ENCODE measurements at places on chromosomes 6 and 20.

DNA sequence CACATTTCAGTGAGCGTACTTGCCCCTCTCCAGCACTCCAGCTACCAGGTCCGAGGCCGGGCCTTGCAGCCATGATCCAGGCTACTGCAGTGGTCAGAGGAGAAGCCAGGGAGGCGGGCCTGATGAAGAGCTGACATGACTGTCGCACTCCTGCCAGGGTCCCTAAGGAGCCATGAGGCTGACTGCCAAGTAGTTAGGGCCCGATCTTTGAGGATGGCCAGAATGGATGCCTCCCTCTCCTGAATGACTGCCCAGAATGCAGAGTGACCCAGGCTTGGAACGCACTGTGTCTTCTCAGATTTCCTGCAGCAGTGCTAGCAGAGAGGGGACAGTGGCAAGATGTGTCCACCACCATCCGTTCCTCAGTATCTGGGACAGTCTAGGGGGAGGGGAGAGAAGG is 24.7 kb upstream of the LRFN2 start:
- DNase-seq: no peak

DNA sequence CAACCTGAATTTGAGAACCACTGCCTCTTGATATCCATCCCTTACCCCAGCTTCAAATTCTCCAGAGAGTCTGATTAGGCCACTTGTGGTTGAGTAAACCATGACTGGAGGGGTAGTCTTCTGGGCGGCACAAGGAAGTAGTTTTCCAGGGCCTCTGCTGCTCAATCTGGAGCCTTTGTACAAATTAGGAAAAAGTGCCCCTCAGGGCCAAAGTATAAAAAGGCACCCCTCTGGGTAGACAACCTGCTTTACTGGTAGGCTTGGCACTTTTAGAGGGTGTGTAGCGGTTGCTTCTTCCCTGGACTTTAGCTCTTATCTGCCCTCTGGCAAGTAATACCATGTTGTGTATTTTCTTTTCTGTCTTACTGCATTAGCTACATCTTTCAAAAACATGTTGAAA is 32.9 kb upstream of the RPL7L1 start:
- DNase-seq: no peak

DNA sequence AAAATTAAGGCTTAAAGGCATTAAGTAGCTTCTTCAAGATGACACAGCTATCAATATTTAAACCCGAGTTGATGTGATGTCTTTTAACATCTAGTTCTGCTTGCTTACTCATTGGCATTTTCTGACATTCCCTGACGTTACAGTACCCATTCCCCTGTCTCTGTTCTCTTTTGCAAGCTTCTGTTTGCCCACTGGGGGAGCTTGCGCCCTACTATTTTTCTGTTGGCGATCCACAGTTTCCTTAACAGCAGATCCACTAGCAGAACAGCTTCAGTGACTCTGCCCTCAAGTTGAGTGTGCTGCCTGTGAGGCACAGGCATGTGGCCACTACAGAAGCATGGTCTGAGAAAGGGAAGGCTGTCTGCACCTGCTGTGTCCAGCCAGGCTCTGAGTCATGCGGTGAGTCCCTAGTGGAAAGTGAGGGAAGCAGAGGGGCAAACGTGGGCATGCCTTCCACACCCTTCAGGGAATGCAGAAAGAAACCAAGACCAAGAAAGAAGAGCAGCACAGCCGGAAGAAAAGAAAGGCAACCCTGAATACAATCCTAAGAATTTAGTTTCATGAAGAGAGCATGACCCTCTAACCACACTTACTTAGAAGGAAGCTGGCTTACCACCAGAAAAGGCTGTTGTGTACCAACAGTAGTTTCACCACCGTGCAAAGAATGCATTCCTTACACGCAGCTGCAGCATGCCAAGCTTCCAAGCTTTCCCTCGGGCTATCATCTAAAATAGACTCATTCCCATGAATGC is 97.7 kb upstream of the VGLL2 start:
- peak; percentile 28 for DNase-seq

- DNase-seq: peak; percentile 21
Observed at GRCh38 chr20:46545077-46545826, 5.2 kb downstream of the OCSTAMP start.

DNA sequence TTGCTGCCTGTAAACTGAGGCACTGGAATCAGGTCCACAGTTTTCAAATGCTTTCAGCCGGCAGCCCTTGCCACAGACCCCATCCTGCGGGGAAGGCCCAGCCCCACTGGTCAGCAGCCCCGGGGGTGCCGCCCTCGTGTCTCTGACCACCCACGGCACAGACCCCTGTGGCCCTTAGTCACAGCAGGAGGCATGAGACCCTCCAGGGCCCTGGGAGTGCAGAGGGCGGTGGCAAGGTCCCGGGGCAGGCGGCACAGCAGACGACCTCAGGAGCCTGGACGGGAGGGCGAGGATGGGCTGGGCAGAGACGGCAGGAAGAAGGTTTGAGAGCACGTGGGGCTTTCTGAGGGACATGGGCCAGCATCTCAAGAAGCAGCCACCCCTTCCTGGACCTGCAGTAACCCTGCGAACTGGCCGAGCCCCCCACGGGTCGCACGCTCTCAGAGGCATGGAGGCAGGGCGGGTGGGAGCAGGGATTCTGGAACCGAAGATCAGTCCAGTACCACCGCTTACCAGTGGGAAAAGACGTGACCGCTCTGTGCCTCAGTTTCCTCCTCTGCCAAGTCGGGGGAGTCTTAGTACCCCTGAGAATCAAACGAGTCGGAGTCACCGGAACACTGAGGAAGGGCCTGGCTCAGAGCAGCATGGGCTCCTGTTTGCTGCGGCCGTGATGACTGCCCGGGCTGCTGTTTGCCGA is 140.7 kb downstream of the TAF4 start:
- no peak for DNase-seq

GRCh38 chr20:19835533-19836222 is 77.6 kb downstream of the RIN2 start:
- DNase-seq: no peak

DNA sequence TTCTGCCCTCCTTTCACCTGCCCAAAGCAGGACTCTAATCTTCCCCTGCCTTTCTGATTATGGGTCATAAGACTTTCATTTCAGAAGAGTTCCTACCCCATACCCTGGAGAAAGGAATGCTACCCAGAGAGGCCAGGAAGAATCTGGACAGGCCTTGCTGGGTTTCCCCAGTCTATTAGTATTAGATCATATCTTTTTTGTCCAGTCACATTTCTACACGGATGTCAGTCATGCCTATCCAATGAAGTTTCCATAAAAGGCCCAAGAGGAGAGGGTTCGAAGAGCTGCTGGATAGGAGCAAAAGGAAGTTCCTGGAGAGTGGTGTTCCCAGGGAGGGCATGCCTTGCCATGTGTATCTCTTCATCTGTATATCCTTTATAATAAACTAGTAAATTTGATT is 3.2 kb downstream of the POLH start:
- peak; percentile 30 for DNase-seq

- DNase-seq: no peak
Observed at GRCh38 chr6:163179061-163179460, 235.5 kb upstream of the QKI start.

- DNase-seq: peak; percentile 18
Observed at GRCh38 chr6:134171517-134171916, 119.1 kb upstream of the SLC2A12 start.

DNA sequence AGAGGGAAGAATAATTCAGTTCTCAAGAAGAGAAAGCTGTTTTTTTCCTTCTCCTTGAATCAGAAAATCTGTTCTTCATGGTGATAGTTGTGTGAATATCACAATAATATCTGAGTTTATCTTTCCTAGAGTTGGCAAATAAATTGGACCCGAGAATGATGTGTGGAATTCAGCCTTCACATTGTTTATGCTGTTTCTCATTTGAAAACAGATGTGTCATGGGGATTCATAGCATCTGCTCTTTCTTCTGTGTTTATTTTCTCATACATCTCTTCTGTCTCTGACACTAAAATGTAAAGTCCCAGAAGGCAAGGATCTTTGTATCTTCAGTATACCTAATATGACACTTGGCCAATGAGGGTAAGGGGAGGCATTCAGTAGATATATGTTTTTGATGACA is 103.6 kb upstream of the SGK1 start:
- peak; percentile 84 for DNase-seq

DNA sequence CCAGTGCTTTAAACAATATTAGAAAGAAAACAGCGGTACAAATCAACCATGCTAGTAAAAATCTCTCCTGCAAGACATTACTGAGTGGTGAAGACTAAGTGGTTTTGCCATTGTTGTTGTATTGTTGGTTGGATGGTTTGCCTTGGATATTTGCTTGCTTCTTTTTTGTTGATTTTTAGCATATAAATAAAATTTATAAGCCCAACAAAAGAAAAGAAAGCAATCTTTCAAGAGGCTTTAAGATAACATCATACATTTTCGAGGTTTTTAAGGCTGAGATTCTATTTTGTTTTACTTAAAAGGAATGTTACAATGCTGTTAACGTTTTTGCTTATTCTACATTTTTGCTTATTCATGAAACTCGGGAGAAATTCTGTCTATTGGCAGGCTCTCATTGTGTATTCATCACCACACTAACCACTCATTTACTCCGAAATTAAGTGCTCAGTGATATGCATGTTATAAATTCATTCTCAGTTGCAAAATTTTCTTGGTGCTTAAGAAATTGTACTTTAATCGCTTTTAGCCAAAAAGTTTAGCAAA is 139.1 kb downstream of the LAMA2 start:
- no peak for DNase-seq

GRCh38 chr6:169789944-169790927 is 38.8 kb downstream of the ERMARD start:
- DNase-seq: peak; percentile 80

- no peak for DNase-seq
Observed at GRCh38 chr20:19855416-19855815, 97.4 kb downstream of the RIN2 start.

GRCh38 chr20:10432079-10432478 is 1.9 kb downstream of the MKKS start:
- no peak for DNase-seq

- no peak for DNase-seq
Observed at GRCh38 chr20:17835934-17836300, 132.7 kb downstream of the SNX5 start.

GRCh38 chr6:102717737-102718456 is 1324.4 kb downstream of the GRIK2 start:
- DNase-seq: no peak

DNA sequence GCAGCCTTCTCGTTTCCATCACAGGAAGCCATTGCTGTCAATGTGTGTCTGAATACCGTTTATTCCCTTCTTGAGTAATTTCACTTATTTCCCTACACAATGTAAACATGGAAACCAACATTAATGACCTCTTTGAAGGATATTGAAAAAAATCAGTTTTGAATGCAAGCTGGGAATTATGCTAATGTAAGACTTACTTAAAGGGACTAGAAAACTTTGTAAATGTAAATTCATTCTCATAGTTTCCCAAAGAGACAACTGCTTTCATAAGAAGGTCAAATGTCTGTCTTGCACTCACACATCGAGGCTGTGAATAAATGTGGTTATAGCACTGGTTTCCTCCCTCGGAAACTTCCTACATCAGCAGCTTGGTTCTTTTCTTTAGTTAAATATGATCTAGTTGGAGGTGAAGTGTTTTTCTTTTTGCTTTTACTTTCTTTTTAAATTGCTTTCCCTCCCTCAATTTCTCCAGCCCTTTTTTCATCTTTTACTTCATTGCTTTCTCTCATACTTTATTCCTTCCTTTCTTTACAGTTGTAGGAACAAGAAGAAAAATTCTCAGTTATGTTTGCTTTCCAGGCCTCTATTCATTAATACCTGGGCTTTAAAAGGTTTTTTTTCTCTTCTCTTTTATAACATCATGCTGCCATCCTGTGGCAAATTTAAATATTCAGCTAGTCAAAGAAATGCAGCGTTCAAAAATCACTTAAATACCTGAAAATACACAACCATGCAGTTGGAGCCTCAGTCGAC is 108.3 kb downstream of the TNFAIP3 start:
- peak; percentile 35 for DNase-seq

DNA sequence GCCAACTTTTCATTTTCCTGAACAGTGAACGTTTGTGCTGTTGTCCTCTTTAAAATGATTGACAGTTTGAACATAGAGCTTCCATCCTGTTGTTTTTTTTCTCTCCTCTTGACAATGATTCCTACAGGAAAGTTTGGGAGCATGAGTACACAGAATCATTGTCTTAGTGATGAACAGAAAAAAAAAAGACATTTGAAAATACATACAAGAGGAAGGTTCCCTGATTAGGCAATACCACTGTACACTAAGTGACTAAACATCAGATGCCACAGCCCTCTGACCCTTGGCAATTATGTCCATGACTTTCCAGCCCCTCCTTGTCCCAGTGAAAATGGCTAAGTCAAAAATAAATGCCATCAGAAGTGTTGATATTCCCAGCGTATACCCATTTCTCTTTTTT is 71.5 kb downstream of the RTN4IP1 start:
- peak; percentile 24 for DNase-seq

DNA sequence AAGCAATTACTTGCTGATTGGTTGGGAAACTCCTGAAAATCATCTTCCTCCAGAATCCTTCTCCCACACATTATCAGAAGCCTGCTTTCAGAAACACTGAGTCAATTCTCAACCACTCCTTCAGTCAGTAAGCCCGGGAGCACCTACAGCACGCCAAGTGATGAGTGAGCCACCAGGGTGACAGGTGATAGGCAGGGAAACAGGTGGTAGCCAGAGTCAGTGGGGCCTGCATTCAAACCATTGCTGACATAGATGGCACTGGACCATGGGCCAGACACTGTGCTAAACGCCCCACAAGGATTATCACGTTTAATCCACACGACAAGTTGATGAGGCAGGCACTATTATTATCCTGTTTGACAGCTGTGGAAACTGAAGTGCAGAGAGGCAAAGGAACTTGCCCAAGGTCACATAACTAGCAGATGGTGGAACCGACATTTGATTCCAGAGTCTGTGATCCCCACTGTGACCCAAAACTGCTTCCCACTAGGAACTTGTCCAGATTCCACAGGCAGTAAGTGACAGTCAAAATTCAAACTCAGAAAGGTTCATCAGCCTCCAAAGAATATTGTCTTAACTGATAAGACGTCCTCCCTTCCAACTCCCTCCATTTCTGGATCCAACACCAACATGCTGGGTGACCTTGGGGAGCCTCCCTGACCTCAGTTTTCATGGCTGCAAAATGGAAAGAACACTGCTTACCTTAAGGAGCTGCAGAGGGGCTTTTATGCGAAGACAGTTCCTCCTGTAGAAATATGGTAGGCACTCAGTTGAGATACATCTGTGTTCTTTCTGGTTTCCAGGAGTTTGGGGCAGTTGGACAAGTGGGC is 23.9 kb upstream of the TOP1 start:
- DNase-seq: peak; percentile 68

DNA sequence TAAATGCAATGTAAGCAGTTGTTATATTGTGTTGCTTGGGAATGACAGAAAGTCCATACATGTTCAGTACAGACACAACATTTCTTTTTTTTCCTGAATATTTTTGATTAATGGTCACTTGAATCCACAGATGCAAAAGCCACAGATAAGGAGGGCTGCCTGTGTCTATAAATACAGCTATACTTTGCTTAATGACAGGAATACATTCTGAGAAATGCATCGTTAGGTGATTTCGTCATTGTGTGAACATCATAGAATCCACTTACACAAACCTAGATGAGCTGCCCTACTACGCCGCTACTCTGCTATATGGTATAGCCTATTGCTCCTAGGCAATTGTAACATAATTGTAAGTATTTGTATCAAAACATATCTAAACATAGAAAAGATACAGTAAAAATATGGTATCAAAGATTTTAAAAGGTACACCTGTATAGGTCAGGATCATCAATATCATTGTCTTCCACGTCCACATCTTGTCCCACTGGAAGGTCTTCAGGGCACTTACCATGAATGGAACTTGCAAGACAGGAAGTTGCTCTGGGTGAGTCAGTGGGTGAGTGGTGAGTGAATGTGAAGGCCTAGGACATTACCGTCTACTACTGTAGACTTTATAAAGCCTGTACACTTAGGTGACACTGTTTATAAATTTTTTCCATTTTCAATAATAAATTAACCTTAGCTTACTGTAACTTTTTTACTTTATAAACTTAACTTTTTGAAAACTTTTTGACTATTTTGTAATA is 27.9 kb upstream of the POPDC3 start:
- peak; percentile 89 for DNase-seq

All from ELR (cell line).